Left renal pelvis (tissue), 4 donors: ENCODE measurements at places on chromosomes 13 and 19. TPM values are rescaled to one million over a fixed set of nuclear protein-coding genes. Genes with fewer than 3 reads are reported as not detected.

DNA sequence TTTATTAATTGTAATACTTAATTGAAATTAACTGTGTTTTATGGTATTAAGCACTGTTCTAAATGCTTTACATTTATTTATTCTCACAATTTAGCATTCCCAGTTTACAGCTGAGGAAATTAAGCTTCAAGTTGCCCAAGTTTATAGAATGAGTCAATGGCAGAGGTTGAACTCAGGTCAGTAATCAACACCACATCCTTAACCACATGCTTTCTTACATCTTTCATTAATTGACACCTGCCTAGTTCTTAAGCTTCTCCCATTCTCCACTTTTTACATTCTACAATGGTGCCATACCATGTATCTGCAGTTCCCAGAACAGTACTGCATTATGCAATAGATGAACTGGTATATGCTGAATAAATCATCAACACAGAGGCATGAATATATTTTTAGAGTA, 11.7 kb upstream of the RBM26 start:
- DNase-seq, result no peak

The MIA gene
- polyA plus RNA-seq, result 1.4 TPM

DNA sequence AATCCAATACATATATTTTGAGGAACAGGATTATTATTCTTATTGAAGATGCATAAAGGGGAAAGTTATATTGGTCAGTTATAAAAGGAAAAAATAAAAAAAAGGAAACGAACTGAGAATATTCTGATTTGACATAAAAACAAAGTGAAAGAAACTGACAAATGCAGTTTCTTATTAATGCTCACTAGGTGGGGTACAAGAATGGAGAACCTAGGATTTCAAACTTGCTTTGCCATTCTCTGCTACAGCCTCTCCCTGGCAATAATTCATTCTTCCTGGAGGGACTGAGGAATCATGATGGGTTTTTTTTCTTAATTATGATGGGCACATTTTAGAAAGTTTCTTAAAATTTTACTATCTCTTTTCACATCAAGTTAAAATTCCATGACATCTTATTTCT, 154.9 kb downstream of the PCDH9 start:
- DNase-seq, result no peak

DNA sequence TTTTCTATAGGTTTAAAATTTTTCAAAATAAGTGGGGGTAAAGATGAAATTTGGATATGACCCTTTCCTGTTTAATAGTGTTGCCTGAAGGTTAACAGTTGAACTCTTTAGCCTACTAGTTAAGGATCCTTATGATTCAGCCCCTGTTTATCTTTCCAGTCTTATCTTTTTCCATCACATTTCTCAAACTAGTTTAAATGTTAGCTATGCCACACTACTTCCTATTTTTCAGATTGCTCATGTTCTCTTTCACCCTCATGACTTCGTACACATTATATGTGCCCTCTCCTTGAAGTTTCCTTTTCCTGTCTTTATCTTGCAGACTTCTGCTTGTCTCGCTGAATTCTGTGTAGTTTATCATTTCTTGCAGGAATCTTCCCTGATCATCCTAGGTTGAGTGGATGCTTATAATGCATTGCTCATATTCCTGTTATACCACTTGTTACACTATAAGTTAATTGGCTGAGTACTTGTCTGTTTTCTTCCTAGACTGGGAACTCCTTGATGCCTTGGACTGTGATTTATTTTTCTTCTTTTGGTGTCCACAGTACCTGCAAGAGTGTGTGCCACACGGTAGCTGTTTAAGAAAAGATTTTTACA, 86.7 kb downstream of the FNDC3A start:
- no peak for DNase-seq

- DNase-seq, result no peak
These were observed 2.6 kb downstream of the ADAT3 start for GRCh38 chr19:1907563-1908363.

DNA sequence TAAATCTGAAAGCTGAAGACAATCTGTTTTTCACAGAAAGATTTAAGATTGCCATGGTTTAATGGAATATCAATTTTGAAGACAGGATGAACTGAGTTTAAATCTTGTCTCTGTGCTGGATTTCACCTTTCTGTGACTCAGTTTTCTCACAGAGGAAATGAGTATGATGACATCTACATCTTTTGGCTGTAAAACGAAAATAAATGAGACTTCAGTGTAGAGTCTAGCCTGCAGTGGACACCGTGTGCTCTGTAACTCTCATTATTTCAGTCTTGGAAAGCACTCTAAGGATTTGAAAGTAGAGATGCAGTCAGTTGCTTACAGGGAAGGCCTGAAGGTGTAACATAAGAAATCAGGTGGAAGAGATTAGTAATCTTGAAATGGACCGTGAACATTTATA, 150.4 kb downstream of the NALCN start:
- DNase-seq, result no peak

DNA sequence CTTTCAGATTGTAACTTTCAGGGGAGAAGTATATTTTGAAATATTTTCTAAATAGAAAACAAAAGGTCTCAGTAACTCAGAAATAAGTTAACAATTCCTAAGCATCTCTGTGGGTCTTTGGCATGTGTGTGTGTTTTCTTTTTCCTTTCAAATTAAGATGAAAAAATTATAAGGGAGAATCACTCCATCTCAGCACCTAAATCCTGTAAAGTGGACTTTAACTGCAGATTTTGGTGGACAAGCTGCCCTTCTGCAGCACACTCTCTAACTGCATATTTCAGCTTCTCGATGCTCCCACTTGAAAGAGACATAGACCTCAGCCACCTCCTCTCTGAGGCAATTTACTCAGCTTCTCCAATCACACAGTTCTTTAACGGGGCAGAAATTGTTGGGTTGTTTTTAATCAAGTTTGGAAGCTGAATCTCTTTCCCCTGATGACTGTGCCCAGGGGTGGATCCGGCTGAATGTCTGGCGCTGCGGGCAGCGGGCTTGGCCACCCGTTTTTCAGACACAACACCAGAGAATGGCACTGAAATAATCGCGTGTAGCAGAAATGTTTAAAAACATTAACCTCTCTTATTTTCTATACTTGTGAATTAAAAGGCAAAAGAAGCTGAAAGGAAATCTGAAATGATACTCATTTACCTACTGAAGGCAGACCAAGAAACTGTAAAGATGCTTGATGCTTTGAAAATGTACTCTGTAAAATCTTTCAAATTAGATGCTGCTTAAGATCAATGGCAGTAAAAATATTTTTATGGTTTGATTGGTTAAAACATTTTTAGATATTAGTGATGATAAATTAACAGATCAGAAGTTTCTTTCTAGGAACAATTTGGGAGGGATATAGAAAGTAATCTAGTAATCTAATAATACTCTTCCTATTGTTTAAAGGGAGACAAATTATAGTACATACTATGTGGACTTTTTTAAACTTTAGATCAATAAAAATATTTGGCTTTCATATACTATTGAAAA, 12.4 kb downstream of the ZIC2 start:
- DNase-seq, result no peak
